ENCODE measurements at places on chromosomes 7 and 10.
A peak's percentile ranks its signal among the peaks of the same experiment; 100 is the strongest.

GRCh38 chr7:74481458-74482196 is 27.9 kb downstream of the GTF2IRD1 start:
- ATAC-seq = peak; percentile 11

DNA sequence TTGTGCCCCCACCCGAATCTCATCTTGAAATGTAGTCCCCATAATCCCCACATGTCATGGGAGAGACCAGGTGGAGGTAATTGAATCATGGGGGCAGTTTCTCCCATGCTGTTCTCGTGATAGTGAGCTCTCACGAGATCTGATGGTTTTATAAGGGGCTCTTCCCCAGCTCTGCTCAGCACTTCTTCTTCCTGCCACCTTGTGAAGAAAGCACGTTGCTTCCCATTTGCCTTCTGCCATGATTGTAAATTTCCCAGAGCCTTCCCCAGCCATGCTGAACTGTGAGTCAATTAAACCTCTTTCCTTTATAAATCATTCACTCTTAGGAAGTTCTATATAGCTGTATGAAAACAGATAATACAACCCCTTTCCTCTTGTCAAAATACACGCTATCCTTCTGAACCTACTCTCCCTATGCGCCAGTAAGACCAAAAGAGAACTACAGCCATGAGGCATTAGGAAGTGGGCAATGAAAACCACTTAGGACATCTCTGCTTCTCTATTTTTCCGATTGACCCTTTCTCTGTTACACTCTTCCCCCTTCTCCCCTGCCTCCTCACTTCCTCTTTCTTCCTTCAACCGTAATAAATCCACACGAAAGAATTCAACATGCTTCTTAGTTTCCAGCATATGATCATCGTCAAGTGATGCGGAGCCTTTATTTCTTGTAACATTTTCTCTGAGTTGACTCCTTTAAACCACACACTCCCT is 101.2 kb upstream of the WDR11 start:
- no peak for ATAC-seq

DNA sequence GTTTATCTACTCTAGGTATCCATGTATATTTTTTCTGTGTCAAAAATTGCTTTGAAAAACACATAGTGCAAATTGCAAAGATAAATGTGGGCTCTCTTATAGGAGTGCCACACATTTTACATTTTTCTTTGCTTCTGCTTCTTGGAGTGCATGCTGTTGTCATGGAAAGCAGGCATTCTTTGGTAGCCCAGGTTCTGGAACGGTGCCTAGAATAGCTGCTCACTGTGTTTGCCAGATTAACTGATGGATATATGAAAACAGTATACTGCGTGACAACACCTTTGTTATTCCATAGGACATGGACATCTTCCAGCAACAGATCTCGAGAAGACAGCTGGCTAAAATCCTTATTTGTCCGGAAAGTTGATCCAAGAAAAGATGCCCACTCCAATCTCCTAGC is 13.4 kb downstream of the NIPSNAP2 start:
- ATAC-seq = peak; percentile 95

DNA sequence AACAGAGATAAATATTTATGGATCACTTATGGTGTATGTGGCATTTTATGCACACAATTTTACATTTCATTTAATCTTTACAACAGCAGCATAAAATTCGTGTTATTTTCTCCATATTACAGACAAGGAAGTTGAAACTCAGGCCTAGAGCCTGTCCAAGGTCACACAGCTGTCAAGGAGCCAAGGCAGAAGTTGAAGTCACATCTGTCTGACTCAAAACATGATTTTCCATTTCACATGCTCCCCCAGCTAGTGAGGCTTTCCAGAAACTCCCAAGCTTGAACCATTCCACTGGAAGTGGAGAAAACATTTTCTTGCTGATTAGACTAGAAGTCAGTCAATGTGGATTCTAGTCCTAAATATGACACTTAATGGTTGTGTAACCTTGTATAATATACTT is 110.5 kb downstream of the HECTD2 start:
- no peak for ATAC-seq

DNA sequence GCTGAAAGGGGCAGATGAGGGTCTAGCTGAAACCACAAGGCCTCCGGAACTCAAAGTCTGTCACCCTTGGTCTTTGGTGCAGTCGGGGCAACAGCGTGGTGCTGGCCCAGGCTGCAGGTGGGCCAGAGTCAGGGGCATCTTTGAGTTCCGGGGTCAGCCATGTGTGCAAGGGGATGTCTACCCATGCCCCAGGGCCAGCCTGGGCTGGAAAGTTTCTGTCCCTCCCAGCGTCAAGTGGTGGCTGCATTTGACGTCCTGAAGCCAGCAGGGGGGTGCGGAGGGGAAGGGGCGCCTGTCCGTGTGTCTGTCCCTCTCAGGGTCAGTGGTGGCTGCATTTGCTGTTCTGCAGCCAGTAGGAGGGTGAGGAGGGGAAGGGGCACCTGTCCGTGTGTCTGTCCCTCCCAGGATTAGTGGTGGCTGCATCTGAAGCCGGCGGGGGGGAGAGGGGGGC is 638 bp downstream of the BRAT1 start:
- no peak for ATAC-seq

All from SK-N-SH treated with all-trans-retinoic acid at 6 μM for 48 hours (cell line).